ENCODE measurements at places on chromosomes 6 and 20.

DNA sequence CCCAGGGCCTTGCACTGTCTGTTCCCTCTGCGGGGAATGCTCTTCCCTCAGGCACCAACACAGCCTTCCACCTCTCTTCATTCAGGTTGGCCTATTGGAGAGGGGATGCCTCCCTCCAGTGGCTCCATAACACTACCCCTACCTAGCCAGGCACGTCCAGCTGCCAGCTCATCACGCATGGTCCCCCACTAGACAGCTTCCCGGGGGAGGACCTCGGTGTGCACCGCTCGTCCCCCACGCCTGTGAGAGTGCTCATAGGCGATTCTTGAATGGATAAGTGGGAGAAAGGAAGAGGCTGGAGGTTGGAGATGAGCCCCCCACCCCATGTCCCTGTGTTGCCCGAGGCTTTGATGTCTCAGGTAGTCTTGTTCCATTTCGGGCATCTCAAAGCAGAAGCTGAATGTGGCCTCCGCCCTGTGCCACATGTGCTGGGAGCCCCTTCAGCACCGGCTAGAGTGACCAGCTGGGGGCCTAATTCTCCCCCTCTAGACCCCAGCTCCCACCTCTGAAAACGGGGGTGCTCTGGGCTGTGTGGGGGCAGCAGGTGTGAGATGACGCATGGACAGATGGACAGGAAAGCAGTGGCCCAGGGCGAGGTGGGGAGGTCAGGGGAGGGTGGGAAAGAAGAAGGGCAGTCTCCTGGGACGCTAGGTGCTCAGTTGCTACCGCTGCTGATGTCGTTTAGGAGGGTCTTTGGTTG is 333.0 kb downstream of the TAF4 start:
- DNase-seq: no peak

- DNase-seq: no peak
Observed at GRCh38 chr20:14830466-14830865, 493.1 kb upstream of the FLRT3 start.

- peak; percentile 98 for DNase-seq
Observed at GRCh38 chr6:106159531-106159940, 73.4 kb downstream of the PRDM1 start.

GRCh38 chr6:125821825-125822281 is 31.1 kb downstream of the NCOA7 start:
- DNase-seq: peak; percentile 66

DNA sequence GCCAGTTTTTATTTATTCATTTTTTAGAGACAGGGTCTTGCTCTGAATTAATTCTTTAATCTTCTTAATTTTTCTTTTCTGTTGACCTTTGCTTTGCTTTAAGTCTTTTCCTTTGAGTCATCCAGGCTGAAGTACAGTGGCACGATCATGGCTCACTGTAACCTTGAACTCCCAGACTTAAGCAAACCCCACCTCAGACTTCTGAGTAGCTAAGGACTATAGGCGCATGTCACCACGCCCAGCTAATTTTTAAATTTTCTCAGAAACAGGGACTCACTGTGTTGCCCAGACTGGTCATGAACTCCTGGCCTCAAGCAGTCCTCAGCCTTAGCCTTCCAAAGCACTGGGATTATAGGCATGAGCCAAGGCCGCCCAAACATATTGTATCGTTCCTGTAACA is 71.3 kb upstream of the GNRH2 start:
- no peak for DNase-seq

- peak; percentile 62 for DNase-seq
Observed at GRCh38 chr6:105226598-105227294, 46.9 kb upstream of the POPDC3 start.

- no peak for DNase-seq
Observed at GRCh38 chr6:113293423-113293740, 563.8 kb upstream of the MARCKS start.
